Eye (tissue), 1 donor: ENCODE measurements at places on chromosomes 2 and 18.

DNA sequence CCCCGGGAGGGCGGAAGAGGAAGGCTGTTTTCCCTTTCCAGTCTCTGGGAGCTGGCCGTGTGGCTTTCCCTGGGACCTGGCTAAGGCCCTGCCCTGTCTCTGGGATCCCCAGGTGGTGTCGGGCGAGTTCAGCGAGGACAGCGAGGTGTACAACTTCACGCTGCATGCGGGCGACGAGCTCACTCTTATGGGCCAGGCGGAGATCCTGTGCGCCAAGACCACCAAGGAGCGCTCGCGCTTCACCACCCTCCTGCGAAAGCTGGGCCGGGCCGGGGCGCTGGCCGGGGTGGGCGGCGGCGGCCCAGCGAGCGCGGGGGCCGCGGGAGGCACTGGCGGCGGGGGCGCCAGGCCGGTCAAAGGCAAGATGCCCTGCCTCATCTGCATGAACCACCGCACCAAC lies 11.2 kb downstream of the GAREM2 start:
- DNase-seq, result no peak

DNA sequence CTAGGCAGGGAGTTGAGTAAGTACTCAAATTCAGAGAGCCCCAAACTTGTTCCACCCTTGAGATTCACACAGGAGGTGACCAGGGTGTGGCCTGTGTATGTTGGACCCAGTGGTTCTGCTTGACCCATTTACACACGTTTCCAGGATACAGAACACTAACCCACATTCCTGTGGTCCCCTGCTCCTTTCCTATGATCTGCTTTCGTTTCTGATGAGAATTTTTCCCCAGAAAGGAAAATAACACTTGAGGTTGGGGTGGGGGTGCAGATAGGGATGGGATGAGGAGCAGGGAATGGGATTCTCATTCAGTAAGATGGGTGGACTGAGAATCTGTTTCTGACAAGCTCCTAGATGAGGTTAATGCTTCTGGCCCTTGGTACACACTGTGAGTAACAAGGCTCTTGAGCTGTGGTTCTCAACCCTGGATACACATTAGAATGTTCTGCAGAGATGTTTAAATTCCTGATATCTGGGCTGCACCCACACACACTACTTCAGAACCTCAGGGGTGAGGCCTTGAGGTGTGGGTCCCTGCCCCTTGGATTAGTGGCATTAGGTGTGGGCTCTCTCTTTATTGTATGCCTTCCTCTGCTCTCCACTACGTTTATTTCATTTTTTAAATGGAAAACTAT lies 58.4 kb downstream of the TPGS2 start:
- DNase-seq, result no peak

GRCh38 chr2:181675254-181675653 lies 5.1 kb downstream of the NEUROD1 start:
- peak; percentile 27 for DNase-seq

GRCh38 chr2:233289648-233290047 lies 18.0 kb upstream of the SAG start:
- no peak for DNase-seq

DNA sequence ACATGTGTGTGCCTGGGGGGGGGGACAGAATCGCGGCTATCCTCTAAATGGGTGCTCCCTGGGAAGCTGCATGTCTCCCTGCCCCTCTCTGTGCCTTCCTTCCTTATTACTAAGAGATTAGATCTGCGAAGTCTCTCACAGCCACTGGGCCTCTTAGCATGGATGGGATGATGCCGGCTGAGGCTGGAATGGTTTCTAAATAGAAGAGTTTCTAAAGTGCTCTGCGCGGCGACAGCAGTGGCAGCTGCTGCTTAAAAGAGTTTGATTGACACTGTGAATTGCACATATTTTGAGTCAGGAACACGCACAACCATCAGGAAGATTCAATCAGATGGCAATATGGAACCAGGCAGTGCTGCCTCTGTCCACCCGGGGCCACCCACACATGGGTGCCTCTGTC lies 163.8 kb downstream of the CLIP4 start:
- no peak for DNase-seq

DNA sequence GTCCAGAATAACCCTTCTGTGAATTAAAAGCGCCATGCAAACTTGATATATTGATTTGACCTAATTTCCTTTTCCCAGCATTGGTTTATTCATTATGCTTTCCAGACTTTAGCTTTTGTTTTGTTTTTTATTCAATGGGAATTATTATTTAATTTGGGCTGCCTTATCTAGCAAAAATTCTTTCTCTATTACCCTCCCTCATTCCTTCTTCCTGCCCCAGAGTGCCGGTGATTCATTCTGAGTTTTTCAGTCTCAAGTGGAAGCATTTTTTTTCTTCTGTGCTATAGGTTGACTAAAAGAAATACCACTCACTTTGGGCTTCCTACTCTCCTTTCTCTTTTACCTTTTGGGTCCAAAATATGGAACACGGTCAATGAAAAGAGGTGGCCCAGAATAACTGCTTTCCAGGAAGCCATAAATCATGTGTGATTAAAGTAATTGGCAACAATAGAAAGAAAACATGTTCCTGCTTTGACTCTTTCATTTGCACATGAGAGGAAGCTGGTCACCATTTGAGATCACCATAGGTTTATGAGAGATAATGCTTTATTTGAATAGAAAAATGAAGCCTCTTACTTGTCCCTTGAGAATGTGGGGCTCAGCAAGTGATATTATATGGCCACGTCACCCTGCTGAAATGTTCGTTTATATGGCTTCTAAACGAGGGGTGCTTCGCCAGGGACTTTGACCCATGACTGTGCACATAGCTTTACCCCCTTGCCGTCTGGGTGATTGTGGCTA lies 422.8 kb upstream of the ZEB2 start:
- no peak for DNase-seq

DNA sequence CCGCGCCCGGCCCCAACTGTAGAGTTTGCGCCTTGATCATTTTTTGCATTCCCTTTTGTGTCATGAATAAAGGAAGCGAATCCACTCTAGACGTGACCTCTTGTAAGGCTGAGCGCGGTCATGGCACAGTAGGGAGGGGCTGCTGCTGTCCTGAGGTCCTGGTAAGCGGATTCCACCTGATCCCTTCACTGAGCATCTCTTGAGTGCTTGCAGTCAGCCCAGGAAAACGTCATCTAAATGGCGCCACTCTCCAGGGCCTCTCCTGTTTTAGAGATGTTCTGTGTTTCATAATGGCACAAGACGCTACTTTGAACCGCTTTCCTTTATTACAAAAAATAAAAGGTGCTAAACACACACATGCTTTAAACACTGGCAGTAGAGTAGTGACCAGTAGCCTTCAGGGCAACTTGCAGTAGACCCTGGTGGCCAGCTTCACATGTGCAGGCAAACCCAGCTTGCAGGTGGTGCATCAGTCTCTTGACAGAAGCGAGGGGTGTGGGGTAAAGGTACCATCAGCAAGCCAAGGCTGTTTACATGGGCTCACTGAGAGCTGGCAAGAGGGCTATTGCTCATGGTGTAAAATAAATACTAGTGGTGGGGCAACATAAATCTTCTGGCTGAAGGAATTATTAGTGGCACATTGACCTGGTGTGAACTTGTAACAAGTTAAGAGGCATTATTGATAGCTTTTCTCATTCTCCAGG lies 43.0 kb upstream of the ACKR3 start:
- no peak for DNase-seq

GRCh38 chr2:217691920-217692666 lies 310.7 kb downstream of the TNS1 start:
- DNase-seq, result no peak

GRCh38 chr2:103430191-103430590 lies 668.4 kb downstream of the TMEM182 start:
- no peak for DNase-seq

- no peak for DNase-seq
These were observed 4.3 kb downstream of the EPB41L5 start for GRCh38 chr2:120017201-120017600.

GRCh38 chr18:24089076-24089475 lies 49.8 kb upstream of the CABYR start:
- DNase-seq, result no peak

DNA sequence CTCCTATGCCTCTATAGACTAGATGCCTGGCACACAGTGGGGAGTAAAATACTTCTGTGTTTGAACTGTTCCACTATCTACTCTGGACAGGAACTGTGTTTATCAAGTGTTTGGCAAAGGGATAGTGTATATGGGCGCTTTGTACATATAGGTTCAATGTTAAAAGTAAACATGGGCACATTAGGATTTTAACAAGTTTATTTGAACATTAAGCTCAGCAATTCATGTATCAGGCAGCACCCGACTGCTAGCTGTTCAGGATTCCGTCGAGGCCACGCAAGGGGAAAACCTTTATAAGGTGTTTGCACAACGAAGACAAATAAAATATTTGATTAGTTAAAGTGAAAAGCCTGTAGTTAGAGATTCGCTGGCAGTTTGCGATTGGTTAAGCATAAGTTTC lies 43.4 kb upstream of the ROCK2 start:
- no peak for DNase-seq

- no peak for DNase-seq
These were observed 23.3 kb downstream of the TNFAIP6 start for GRCh38 chr2:151380580-151381235.

DNA sequence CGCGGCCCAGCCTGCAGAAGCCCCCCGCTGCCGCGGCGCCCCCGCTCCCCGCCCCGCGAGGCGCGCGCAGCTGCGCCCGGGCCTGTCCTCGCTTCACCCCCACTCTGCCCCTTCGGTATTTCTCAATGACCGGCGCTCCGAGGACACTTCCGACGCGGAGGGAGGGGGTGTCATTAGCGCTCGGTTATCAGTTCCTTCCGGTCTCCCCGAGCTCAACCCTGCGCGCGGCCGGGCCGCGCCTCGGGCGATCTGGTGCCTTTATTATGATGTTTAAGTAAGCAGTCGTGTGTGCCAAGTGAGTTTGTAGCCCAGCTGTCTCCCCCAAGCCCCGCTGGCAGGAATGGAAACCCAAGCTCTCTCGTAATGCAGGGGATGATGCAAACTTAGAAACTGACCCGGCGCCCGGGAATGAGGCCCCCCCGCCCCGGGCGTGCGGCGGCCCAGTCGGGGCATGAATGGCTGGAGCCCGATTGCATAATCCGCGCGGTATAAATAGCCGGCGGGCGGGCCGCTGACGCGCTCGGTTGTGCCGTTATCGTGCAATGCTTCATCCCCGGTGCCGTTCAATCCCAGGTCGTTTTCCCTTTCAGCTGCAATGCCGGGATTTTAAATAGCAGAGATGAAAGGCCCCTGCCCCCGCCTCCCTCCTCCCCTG lies 3.9 kb upstream of the SPRED2 start:
- DNase-seq, result peak; percentile 94

GRCh38 chr18:76803814-76804213 lies 18.5 kb upstream of the ZNF236 start:
- DNase-seq, result peak; percentile 85

DNA sequence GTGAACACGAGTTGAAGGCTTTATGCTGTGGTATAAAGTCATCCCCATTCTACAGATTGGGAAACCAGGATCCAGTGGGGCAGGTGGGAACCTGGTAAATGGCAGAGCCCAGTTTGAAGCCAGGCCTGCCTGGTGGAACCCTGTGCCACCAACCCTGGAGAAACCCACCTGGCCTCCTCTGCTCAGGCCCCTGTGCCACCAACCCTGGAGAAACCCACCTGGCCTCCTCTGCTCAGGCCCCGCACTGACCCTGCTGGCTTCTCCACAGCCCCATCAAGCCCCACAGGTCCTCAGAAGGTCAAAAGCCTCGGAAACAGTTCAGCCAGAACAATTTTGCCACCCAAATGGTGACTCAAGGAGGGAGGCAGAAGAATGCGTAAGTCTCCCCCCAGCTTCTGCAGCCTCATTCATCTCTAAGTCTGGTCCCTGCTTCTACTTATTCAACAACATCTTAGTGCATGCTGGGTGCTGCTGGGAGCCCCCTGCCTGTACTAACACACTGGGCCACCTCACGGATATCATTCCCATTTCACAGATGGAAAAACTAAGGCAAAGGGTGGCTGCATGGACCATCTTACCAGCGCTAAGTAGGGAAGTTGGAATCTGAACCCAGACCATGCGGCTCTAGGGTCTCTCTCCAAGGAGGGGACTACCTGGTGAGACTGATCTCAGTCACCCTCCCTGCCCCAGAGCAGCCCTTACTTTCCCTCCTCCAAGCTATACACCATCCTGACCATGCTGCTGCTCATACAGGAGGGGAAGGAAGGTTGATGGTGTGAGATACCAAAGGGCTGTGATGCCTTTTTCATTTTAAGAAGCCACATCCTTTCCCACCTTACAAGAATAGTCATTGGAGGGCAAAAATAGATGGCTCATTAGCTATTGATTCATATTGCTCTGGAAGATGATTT lies 93.7 kb upstream of the ID2 start:
- DNase-seq, result no peak

- DNase-seq, result no peak
These were observed 6.7 kb downstream of the LDLRAD4 start for GRCh38 chr18:13225261-13225660.

- no peak for DNase-seq
These were observed 1261.0 kb upstream of the NXPH2 start for GRCh38 chr2:140041239-140041638.
